AG08396 (cell line): ENCODE measurements at places on chromosomes 4 and X.
A peak's percentile ranks its signal among the peaks of the same experiment; 100 is the strongest.

- DNase-seq, result no peak
Observed at GRCh38 chrX:257681-258289, 23.4 kb upstream of the PLCXD1 start.

DNA sequence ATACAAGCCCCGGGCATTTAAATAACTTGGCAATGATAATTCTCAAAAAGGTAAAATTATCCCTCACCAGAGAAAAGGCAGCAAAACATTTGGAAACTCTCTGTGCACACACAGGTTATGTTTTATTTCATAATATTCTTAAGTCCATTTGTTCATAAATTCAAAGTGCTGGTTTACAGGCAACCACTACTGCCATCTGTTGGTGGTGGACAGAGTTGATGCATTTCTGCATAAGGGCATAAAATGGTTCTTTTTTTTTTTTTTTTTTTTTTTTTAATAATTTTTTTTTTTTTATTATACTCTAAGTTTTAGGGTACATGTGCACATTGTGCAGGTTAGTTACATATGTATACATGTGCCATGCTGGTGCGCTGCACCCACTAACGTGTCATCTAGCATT, 31.5 kb upstream of the IL21 start:
- DNase-seq, result peak; percentile 56

DNA sequence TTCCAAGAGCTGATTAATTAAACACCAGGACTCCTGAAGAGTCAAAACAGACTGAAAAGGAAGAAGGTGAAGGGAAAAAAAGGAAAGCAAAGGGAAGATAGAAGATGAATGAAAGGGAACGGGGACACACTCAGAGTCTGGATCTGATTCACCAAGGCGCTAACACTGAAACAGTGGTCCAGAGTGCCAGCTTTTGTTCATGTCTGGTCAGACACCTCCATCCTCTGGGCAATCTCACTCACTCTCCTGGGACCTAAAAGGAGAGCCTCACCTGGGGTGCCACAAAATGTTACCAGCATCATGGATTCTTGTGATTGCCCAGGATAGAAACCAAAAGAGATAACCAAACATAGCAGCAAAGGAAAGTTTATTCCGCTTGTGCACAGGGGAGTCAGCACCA, 120.3 kb upstream of the AFF2 start:
- DNase-seq, result no peak

- no peak for DNase-seq
Observed at GRCh38 chrX:123773258-123773988, 40.6 kb upstream of the THOC2 start.

GRCh38 chr4:152860046-152860445, 76.1 kb upstream of the FHDC1 start:
- no peak for DNase-seq

DNA sequence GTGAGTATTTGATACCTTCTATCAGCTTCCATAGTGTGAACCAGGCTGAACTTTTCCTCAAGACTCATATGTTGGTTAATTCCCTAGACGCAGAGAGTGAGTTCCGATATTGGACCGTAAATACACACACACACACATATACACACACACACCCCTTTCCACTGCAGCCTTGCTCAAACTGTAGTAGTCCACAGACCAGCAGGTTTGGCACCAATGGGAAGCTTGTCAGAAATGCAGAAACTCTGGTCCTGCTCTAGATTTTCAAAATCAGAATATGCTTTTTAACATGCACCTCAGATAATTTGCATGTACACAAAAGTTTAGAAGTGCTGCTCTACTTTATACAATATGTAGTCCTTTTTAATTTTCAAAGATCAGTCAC, 27.6 kb upstream of the ZNF280C start:
- no peak for DNase-seq

GRCh38 chr4:105352826-105353225, 121.0 kb downstream of the PPA2 start:
- DNase-seq, result no peak

DNA sequence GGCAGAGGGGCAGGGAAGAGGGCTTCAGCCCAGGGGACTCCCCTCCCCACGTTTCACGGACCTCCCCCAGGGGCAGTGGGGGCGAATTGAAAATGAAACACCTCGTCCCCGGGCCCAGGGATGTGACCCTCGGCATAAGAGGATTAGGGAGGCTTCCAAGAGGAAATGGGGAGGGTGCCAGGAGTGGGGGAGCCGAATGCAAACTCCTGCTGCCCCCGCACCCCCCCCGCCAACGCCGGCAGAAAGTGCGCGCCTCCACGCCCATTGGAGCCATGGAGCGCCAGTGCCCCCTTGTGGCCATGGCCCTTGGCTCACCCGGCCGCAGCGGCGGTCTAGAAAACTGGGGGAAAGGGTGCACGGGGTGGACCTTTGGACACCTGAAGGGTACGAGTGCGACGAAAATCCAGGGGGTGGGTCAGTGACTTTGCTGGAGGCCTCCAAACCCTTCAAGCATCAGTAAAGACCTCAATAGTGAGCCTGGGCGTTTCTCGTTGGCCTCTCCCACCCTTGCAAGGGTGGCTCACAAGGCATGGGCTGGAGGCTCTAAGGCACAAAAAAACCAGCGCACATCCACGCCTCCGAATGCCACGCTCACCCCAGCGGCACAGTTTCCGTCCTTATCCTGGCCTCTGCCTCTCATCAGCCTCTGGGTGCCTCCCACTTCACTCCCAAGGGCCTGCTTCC, 120.8 kb upstream of the PJA1 start:
- DNase-seq, result peak; percentile 76

- DNase-seq, result no peak
Observed at GRCh38 chr4:139454111-139455045, at the start of gene RAB33B. Gene RAB33B, plus strand, starts transcription at chr4:139454121. Its CDS starts 75 bp downstream, at chr4:139454196.

GRCh38 chr4:17008834-17009345, 110.4 kb upstream of the LDB2 start:
- no peak for DNase-seq

GRCh38 chrX:41457613-41458192, 10.6 kb downstream of the NYX start:
- DNase-seq, result no peak

DNA sequence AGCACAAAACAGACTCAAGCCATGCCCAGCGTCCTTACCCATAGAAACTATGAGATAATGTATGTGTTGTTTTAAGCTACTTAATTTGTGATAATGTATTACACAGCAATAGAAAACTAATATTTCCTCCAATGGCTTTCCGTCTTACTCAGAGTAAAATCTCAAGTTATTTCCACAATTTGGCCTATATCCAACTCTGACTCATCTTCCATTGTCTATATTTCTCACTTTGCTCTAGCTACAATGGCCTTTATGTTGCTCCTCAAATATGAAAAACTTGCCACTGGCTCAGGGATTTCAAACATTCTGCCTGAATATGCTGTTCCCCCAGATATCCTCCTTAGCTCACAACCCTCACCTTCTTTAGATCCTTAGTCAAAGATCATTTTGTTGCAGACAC, 31.6 kb downstream of the IQCM start:
- DNase-seq, result no peak

DNA sequence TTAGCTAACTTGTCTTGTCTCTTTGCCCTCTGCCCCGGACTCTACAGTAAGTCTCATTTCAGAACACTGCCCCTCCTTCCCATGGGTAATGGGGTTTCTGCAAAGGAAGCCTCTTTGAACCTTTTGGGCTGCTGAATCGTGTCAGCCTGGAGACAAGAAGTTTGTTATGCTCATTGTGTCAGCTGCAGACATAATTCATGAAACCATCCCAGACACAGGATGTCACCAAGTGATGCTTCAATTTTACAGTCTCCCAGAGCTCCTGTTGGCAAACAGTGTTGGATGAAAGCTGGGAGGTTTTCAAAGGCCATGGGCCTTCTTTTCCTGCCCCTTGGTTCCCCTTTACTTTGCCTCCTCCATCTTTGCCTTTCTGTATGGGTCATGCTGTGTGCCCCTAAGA, 223.1 kb upstream of the TAPT1 start:
- DNase-seq, result no peak

DNA sequence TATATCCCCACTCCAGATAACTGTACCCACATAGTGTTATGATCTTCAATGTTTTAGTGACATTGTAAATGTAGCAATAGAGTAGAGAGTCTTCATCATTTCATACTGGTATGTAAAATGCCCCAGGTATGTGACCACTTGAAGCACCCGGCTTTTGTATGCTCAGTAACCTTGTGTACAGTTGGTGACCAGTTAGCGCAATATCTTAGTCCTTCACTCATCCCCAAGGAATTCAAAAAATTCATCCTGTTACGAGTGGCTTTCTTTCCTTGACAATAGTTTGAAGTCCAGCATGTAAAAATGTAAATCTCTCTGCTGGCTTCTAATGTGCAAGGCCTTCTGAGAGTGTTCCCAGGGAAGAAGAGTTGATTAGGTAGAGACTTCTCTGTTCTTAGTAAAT, 145.6 kb downstream of the ARX start:
- DNase-seq, result peak; percentile 14

DNA sequence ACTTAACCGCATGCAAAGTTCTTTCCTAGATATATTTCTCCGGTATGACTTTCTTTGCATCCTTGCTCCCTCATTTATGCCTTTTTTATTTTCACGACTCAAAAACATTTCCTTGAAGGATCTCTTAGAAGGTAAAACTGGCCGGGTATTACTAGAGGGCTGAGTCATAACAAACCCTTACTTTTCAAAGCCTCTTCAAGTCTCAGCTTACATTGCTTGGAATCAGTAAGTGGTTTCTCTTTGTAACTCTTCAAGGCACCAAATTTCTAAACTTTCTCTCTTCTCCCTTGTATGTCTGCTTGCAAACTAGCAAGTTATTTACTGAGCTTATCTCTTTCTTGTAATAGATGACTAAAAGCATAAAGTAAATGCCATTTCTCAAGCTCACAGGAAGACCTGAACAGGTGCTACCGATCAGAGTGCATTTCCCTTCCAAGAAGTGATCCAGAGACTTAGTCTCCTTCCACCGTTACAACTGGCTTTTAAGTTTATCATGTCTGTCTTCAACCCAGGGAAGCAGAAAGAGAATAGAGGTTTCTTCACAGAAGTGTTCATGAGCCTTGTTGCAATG, 75.5 kb downstream of the ANXA10 start:
- DNase-seq, result no peak

DNA sequence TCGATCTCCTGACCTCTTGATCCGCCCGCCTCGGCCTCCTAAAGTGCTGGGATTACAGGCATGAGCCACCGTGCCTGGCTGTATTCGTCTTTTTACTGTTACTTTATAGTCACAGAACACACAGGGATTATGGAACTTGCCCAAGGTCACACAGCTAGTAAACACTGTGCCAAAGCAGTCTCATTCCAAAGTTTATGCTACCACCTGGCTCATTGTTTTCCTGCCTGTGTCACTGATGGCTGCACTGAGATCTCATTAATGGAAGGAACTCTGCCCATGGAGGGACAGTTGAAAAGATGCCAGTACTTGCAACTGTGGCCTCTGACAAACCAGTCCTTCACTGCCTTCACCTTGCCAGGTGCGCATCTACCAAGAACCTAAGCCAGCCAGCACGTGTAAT, 517.7 kb downstream of the BCOR start:
- no peak for DNase-seq

- peak; percentile 5 for DNase-seq
Observed at GRCh38 chr4:30757357-30757756, 37.2 kb downstream of the PCDH7 start.

DNA sequence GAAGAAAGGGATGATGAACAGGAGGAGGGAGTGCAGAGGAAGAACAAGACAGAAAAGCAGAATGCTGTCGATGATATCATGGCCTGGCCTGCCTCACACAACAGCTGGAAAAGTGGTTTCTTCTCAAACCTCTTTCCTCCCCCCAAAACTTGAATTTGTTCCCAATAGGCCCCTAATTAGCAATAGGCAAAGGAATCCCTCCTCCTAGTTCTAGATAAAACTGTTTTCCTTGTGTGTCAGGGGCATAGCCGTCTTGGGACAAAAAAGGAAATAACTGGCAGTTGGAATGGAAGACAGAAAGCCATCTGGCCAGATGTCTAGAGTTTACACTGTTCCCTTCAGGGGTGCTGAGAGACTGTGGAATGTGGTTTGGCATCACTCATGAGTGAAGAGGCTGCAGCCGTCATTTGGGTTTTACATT, 177.8 kb upstream of the C1QTNF7 start:
- no peak for DNase-seq

DNA sequence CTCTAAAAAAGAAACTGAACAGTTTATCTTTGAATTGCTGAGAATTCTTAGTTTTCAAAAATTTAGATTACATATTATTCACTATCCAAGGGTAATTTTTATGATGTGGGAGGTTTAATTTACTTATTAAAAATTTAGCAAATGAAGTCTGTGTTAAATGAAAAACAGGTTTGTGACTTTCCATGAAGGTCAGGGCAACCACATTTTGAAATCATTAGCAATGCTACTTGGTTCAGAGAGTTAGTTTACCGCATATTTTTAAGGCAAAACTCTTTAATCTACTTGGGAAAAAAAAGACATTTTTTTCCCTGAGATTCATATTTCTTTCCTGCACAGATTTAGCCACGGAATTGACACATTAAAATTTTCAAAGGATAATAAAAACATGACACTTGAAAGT, 37.3 kb upstream of the PRSS12 start:
- no peak for DNase-seq

- no peak for DNase-seq
Observed at GRCh38 chr4:8722556-8722955, 130.0 kb downstream of the CPZ start.

DNA sequence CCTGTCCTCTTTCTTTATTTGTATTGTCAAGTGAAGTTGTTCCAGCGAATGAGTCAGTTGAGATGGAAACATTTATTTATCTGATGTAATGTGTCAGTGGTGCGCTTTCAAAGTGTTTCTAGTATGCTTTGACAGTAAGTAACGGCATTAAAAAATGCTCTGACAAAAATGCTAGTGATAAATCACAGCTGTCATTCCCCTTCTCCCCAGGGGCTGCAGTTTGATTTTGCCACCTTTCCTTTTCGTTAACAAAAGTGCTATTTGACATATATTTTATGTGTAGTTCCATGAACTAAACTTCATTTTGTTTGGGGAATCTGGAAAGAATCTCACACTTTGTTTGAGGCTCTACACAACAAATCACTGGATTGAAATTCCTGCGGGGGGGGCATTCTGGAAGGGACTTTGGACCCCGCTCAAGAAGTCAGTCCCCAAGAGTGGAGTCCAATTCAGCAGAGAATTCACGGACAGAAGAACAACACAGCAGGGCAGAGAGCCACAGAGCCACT, 7.6 kb upstream of the TBC1D19 start:
- DNase-seq, result peak; percentile 32

- DNase-seq, result peak; percentile 65
Observed at GRCh38 chrX:71178908-71179307, 34.3 kb downstream of the NLGN3 start.

GRCh38 chrX:38649674-38650647, 88.6 kb downstream of the TSPAN7 start:
- DNase-seq, result no peak

GRCh38 chr4:41933997-41934503, 1.2 kb upstream of the TMEM33 start:
- no peak for DNase-seq

DNA sequence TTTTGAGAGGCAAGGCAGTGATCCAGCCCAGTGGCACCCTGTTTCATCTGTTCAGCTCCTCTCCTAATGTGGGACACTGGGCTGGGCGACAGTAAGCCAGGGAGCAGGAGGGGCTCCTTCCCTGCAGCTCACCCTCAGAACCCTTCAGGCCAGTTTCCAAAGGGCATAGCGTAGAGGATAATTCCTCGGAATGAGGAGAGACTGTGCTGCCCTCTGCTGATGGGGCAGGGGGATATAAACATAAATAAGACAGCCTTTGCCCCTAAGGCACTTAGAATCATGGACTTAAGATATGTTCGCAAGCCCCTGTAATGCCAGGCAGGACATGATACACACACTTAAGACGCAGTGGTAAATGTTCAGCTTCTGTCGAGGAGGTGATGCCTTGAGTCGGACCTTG, 27.9 kb upstream of the ZNF185 start:
- DNase-seq, result no peak
